ENCODE measurements at places on chromosomes 3 and 15.

GRCh38 chr3:65953301-65953812, 85.4 kb downstream of the MAGI1 start:
- no peak for DNase-seq

- peak; percentile 99 for DNase-seq
Measured at GRCh38 chr15:71278989-71279756, 163.9 kb downstream of the THSD4 start.

GRCh38 chr3:141030296-141030695, 20.9 kb upstream of the SPSB4 start:
- no peak for DNase-seq

DNA sequence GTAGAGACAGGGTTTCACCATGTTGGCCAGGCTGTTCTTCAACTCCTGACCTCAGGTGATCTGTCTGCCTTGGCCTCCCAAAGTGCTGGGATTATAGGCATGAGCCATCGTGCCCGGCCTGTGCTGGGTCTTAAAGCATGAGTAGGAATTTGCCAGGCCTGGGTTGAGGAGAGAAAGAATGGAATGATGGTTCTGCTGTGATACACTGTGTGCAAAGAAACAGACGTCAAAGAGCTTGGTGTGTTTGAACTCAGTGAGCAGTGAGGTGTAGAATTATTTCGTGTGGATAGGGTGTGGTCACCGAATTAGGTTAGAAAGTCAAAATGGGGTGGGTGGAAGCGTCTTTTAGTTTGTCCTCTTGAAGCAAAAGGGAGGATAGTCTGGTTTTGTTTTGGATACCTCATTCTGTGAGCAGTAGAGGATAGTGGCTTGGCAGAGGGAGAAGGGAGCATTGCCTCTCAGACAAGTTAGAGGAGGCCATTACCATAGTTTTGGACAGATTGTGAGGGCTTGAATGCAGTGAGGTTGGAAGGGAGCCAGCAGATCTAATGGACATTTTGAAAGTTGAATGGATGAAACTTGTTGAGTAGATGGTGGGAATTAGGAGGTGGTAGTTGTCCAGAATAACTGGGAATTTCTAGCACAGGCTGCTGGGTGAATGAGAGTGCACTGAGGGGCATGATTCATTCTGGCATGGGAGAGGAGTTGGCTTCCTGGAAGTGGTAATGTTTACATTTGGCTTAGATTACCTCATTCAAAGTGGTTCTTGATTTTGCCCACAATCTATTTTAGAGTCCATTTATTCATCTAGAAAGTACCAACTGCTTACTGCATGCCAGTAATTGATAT, 27.2 kb downstream of the AKAP13 start:
- DNase-seq: peak; percentile 77

DNA sequence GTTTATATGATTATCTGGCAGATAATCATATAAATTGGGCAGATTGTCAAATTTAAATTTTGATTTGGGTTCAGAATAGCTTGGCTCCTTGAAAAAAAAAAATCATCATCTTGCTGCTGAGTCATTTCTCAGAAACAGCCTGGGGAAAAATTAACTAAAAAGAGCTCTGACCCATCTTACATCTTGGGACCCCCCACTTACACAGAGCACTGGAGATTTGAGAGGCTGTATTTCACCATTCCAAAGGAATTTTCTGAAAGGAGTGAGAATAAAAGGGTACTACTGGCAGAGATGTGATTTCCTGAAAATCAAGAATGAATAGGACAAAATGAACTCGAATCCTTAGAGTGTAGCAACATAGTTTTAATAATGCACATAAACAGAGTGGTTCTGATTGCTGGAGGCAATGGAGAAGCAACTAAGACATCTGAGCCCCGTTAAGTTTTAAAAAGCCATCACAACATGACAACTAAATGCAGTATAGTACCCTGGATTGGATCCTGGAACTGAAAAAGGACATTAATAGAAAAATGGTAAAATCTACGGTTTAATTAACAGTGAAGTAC, 97.5 kb downstream of the RFTN1 start:
- peak; percentile 42 for DNase-seq

- DNase-seq: peak; percentile 44
Measured at GRCh38 chr15:40108061-40108854, 421 bp downstream of the BMF start.

All from choroid plexus epithelial cell (primary cell).